COR-L47 (cell line): ENCODE measurements at places on chromosomes 3 and 15.

DNA sequence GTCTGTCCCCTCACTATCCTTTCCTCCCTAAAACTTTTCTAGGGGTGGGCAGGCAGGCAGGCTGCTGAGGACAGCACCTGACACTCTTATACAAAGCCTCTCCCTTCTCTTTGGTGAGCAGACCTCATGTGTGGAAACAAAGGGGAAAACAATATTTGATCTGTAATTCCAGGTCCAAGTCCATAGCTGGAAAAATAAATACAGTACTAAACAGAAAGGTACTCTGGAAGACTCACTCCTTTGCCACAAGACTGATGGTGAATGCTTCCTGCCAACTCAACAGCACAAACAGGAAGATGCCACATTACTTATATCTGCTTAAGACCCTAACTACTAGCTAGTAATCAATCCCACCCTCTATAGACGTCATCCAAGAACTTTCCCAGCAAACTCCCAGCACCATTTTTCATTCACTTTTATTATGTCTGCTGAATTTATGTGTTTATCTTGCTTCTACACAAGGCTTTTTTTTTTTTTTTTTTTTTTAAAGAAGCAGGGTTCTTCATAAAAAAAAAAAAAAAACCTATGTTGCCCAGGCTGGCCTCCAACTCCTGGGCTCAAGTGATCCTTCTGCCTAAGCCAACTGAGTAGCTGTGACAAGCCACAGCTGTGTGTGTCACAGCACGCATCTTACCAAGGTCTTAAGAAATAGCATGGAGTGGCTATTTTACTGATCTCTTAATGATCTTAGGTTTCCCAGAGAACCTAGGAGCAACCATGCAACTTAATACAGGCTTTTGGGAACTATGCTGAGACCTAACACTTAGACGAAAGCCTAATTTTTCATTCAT is 44.2 kb upstream of the CSPG5 start:
- DNase-seq, result no peak

DNA sequence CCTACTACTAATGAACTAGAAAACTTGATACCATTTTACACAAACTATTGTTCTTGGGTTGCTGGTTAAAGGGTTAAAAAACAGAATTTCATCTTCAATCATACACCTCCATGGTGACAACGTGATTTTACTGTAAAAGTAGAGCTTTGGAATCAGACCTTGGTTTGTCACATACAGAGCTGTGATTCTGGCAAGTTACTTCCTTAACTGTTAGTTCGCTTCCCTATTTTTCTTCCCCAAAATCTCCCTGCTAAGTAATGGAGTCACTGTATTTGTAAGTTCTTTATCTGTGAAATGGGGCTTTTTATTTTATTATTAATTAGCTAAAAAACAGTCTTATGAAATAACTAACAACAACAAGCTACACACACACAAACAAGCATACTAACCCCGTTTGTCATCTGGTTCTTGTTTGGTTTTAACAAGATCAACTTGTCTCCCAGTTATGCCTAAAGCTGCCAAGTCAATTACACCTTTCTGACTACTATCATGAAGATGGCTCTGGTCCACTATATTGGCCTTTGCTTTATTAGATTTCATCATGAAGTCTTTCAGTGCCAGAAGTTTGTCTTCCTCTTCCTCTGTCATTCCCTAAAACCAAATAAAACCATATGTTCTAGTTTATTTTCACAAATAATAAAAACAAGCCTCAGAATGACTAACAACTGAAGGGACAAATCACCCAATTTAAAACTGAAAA is 38.6 kb downstream of the PIK3R4 start:
- no peak for DNase-seq

- DNase-seq, result no peak
Observed at GRCh38 chr3:23748398-23749110, 57.2 kb upstream of the UBE2E1 start.

GRCh38 chr3:167066977-167067786 is 312.9 kb downstream of the ZBBX start:
- DNase-seq, result peak; percentile 84

DNA sequence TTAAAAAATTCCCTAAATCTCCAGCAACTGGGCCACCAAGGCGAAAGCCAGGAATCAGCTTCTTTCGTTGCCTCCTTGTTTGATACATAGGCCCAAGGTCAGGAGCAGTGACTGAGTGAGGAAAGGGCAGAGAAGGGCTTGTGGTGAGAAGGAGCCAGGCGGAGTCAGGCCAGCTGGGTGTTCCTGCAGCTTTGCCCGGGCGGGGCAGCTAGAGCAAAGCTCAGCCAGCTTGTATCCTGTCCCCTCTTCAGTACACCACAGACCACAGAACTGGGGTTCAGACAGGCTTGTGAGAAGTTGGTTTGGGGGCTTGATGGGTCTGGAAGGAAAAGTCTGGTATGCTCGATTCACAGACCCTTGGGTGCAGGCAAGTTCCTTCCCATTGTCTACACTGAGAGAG is 52.6 kb downstream of the CCK start:
- DNase-seq, result no peak

DNA sequence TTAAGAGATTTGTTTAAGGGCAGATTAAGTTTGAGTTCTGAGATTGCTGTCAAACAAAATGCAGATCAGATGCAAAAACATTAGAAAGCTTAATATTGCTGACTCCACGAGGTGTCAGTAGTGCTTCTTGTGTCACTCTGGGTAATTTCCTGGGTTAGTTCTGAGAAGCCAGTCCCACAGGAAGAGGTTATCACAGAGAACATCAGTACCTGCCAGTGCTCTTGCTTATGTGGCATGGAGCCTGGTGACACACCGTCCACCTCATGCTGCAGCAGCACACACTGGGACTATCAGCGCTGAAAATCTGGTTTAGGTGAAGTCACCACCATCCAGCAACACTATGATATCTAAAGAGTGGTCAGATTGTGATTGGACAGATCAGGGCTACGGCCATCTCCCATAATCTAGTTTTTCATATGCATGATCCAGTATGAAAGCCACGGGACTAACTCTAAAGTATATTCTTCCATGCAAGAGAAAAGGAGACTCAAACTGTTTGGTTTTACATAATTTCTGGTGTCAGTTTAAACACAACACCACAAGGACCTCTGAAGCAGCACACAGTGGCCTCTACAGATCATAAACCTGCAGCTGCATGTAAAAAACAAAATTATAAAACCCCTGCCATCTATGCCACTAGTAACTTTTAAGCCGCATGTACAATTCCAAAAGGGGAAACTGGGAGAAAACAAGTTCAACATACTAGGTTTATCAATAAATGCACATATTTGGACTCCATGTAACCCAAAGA is 36.1 kb upstream of the MYO5C start:
- DNase-seq, result peak; percentile 41

GRCh38 chr3:72957297-72957696 is 39.3 kb upstream of the PPP4R2 start:
- no peak for DNase-seq

GRCh38 chr3:111968319-111969054 is 10.3 kb upstream of the ABHD10 start:
- DNase-seq, result peak; percentile 59

DNA sequence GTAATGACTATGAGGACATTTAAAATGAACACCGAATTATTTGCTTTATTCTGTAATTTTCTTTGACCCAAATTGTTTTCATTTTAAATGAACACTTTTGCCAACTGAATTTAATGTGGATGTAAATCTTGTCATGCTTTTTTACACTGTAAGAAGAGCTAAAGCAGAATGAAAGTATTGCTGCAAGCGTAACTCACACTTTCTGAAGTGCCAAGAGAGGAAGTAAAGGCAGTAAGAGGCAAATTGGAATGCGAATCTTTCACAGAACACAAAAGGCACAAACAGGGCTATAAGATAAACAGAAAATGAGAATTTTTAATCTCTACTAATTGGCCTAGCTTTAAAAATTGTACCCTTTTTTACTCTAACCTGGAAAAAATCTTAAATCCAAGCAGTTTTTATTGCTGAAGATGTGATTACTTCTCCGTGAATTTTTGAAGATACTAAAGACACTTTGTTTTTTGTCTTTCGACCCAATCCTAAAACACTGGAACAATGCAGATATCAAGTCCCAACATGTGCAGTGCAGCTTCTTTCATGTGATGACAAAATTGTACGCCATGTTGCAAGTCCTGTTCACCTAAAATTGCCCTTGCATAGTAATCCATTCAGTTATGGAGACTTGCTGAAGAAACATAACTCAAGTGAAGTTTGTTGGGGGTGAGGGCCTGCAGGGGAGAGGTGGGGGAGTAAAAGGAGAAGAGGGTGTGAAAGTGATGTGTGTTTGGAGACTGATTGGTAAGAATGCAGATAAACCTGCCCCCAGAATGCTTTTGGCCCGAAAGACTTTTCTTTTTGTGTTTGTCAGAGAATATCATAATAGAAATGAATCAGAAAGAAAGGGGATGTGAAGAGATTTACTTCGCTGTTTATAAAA is 1.4 kb downstream of the ARID3B start:
- DNase-seq, result no peak

GRCh38 chr3:15553749-15554148 is 32.2 kb upstream of the COLQ start:
- no peak for DNase-seq

GRCh38 chr3:71066849-71067261 is 516.7 kb downstream of the FOXP1 start:
- no peak for DNase-seq

DNA sequence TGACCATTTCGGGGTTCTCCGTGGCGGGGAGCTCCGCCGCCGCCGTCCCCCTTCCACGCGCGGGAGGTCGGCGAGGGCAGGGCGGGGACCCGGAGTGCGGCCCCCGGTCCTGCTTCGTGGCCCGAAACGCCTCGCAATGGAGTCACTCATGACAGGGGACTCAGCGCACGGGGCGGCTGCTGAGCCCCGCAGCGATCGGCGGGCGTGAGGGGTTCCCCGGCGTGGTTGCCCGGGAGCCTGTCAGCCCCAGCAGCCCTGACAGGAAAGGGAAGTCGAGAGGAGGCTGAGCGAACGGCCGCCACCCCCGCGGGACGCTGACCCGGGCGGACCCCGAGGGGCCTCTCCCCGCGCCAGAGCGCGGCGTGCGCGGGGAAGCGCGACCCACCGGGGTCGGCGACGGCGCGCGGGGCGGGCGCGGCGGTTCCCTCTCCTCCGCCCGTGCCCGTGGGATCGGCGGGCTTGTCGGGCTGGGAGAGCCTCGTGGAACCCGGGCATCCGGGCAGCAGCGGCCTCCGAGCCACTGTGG is 564 bp upstream of the PIGZ start:
- DNase-seq, result peak; percentile 24

- peak; percentile 15 for DNase-seq
Observed at GRCh38 chr15:34241376-34242330, 16.8 kb downstream of the EMC4 start.

- no peak for DNase-seq
Observed at GRCh38 chr3:174413062-174413912, 445.8 kb upstream of the NAALADL2 start.

DNA sequence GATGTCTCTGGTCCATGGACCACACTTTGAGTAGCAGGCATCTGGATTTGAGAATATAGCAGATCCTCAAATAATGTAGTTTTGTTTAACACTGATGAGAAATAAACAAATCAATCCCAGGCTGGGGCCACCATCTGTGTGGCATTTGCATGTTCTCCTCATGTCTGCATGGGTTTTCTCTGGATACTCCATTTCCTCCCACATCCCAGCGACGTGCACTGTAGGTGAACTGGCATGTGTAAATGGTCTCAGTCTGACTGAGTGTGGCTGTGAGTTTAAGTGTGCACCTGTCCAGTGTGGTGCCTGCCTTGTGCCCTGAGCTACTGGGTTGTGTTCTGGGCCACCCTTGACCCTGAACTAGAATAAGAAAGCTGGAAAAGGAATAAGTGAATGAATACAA is 66.3 kb upstream of the NANOGP8 start:
- no peak for DNase-seq

DNA sequence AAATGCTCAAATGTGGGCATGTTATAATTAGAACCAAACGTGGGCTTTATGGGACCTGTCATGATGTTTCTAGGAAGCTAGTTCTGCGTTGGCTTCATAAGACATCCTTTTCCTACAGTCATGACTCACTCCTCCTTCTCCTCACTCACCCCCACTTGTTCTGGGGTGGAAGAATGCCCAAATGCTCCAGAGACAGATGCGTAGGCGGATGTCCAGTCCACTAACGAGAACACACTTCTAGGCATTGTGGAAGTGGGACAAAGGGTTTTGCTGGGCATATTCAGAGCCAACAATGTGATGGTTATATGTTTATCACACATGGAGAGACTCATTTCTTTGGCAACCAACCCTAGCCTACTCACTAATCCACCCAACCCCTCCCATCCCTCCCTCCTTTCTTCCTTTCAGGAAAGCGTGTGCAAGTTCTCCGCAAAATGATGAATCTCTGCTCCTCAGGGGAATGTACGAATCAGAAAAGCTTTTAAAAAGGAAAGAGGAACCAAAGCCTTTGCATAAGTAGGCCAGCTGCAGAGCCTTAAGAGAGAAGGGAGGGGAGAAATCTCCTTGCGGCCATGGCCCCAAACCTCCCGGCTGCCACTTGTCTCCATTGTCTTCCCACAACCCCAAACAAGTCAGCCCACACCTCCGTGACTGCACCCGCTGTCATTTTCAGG is 123.0 kb upstream of the SPRED1 start:
- DNase-seq, result no peak

DNA sequence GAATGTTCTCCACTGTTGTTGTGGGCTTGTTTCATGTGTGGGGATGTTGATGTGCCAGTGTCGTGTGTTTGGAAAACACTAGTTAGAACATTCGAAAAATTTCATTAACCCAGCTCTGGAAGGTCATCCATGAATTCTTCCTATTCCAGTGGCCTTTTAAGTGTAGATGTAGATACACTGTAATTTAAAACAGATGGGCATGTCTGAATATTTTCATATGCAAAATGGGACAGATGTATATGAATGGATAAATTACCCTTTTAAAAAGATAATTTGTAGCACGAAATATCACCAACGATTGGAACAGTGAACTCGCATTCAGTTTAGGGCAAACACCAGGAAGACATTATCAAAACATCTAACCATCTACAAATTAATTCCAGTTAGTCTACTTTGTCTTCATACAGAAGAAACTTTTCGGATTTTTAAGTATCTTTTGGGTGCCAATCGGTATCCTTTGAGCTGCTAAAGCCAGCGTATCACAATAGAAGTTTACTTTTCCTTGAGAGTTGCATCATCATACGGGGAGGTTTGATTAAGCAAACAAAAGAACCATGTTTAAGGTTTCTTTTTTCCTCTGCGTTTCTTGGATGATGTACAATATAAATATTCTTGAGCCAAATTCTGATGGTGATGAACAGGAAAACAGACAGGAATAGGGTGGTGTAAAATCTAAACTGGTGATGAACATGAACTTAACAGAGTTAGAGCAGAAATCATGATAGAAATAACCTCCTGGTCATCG is 528.1 kb downstream of the FOXP1 start:
- DNase-seq, result no peak
